Mesenchymal stem cell (in vitro differentiated cells and primary cell): ENCODE measurements at places on chromosomes 2 and 18.

DNA sequence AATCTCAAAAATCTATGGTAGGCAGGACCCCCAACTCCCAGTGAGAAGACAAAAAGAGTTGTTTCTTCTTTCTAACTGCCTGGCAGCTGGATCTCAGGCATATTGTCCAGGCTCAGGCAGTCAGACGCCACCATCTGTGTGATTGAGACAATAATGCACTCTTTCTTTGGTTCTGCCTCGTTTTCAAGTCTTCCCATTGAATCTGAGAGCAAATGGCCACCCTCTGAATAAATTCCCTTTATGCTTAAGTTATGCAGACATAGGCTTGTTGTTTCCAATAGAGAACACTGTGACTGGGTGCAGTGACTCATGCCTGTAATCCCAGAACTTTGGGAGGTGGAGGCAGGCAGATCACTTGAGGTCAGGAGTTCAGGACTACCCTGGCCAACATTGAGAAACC, 15.3 kb upstream of the CD207 start:
- DNase-seq: no peak

DNA sequence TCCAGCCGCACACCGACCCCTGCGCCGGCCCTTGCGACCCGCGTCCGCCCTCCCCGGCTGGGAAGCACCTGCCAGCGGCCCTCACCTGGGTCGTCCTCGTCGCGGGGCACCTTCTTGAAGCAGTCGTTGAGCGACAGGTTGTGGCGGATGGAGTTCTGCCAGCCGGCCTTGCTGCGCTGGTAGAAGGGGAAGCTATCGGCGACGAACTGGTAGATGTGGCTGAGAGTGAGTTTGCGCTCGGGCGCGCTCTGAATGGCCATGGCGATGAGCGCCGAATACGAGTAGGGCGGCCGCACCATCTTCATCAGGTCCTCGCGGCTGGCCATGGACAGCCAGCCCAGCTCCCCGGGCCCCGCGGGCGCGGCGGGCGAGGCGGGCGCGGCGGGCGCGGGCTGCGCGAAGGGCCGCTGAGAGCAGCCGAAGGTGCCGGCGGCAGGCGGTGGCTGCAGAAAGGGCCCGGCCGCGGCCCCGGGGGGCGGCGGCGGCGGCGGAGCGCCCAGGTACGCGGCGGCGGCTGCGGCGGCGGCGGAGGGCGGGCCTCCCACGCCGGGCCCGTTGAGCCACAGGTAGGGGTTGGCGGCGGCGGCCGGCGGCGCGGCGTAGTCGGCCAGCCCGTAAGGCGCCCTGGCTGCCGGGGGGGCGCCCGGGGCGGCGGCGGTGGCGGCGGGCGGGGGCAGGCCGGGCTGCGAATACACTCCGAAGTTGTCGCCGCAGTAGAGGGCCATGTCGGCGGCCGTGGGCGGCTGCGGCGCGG, 505 bp downstream of the FOXI3 start:
- DNase-seq: no peak

DNA sequence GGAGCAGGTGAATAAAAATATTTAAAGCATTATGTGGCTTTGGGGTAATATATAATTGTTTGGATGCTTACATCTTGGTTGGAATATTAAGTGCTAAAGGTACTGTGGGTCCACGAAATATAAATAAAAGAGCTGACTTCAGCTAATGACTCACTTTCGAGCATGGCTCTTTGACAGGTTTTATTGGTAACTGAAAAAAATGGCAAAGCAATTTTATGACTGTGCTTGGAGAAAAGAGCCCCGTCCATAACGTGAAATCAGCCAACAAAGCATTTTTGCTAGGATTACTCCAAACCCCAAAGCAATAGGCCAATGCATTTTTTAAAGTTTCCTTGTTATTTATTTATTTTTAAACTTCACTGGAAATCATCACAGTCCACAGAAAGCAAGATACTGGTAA, 397.2 kb upstream of the CDH19 start:
- peak; percentile 36 for DNase-seq

GRCh38 chr2:199462956-199463692, 5.4 kb upstream of the SATB2 start:
- DNase-seq: peak; percentile 56

DNA sequence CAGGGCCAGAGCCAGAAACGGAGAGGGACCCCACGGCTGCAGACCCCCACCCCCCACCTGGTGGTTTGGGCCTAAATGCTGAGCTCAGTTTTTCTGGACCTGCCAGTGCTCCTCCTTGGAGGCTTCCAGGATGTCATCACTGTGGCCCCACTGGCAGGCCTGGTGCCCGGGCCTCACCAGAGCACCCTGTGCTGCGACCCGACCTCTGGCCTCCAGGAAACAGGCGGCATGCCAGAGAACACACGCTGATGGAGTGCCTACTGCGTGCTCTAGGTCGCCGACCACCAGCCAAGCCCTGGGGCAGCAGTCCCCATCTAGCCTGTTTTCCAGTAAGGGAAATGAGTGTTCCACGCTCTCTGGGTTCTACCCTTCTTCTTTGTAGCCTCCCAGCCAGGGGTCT, 33.8 kb downstream of the HS6ST1 start:
- DNase-seq: no peak

- no peak for DNase-seq
Measured at GRCh38 chr2:179253226-179253625, 11.4 kb downstream of the SESTD1 start.

DNA sequence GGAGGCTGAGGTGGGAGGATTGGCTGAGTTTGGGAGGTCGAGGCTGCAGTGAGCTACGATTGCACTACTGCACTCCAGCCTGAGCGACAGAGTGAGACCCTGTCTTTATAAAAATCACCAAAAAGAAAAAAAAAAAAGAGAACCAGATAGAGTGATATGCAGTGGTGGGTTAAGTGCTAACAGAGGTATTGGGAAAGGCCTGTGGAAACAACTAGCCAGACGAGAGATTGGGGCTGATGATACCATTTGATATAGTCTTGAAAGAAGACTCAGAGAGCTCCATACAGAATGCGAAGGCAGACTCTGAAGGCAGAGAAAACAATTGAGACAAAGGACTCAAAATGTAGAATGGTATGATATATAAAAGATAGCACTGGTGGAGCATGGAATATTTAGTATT, 134.1 kb downstream of the CDC42EP3 start:
- no peak for DNase-seq

DNA sequence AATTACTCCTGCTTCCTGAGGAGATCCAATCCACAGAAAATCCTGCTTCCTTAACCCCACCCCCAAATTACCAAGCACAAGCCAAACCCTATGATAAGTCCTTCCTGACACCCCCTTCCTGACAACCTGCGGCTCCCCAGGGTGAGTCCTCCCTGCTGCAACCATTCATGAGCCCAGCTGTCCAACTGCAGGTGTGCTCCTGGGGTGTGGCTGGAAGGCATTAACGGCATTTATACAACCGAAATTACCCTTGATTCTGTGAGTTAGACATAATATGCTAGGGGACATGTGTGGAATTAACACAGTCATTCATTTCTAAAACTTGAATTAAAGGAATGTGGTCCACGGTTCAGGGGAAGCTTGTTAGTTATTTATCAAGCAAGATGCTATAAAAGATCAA, 119.0 kb upstream of the ALKAL2 start:
- no peak for DNase-seq

GRCh38 chr18:8667846-8668245, 37.5 kb upstream of the MTCL1 start:
- DNase-seq: peak; percentile 44

- no peak for DNase-seq
Measured at GRCh38 chr2:135984199-135985017, 1.0 kb downstream of the DARS1 start.

DNA sequence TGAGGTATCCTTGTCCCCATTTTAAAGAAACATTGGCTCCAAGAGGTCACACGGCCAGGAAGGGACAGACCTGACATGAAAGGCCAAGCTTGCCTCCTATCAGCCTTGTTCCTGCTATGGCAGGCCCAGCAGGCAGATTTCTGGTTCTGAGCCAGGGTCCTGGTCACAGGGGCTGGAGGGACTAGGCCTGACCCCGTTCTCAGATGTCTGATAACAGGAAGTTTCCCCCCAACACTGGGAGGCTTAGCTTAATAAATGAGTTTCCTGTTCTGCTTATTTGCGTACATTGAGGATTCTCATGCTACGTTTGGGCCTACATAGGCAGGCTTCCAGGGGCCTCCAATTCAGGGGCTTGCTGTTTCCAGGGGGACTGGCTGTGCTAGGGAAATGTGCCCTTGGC, 107.8 kb upstream of the LTBP1 start:
- DNase-seq: no peak

- DNase-seq: no peak
Measured at GRCh38 chr2:73252238-73253027, 18.3 kb downstream of the CCT7 start.

DNA sequence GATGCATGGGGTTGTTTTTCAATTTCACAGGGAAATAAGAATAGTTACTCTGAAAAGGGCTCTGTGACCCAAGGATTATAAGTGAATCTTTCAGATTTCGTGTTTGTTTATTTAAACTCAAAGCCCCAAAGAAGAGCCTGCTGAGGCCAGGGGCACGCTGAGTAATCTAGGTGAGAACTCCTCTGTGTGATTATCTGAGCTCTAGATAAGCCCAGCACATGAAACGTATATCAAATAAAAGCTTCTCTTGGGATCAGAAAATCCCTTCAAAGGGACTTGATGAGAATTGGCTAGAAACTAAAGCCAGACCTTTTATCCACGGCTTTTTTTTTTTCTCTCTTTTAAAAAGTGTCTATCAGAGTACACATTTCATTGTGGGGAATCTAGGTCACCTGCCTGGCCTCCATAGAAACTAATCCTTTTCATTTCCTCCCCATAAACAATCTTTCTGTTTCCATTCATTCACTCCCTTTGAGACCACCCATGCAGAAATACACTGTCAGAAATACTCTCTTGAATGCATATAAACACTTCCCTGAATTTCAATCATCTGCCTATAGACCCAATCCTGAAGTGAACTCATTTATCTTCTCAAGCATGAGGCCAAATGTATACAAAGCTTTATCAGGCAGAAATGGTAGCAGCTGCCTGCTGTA, 137.4 kb downstream of the RIT2 start:
- no peak for DNase-seq

DNA sequence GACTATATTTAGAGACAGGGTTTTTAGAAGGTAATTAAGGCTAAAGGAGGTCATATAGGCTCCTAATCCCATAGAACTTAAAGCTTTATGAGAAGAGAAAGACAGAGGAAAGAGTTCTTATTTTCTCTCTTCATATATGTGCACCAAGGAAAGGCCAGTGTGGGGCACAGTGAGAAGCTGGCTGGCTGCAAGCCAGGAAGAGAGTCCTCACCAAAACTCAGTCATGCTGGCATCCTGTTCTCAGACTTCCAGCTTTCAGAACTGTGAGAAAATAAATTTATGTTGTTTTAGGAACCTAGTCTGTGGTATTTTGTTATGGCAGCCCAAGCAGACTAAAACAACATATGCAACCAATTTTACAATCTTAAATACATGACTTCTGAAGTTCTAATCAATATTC, 31.5 kb upstream of the ATIC start:
- no peak for DNase-seq

GRCh38 chr2:219520079-219520478, 5.8 kb downstream of the ASIC4 start:
- DNase-seq: no peak

GRCh38 chr2:111236025-111236424, 115.3 kb downstream of the BCL2L11 start:
- no peak for DNase-seq

DNA sequence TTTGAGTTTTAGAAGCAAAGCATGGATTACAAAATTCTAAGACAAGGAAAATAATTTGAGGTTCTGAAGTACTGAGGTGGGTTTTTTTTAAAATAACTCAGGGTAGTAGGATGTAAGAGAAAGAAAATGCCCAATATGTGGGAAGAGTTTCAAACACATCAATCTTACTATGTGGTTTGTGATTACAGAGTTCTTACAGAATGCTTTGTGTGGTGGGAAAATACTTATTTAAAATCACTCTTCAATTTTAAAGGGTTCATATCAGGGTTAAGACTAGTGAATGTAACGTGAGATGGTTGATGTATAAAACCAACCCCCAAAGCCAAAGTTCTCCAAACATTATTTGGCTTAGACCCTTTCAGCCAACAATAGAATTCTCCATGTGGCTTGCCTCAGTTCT, 173.5 kb downstream of the UBE2E3 start:
- DNase-seq: no peak

GRCh38 chr2:26590508-26590907, 50.7 kb downstream of the CIB4 start:
- DNase-seq: no peak

DNA sequence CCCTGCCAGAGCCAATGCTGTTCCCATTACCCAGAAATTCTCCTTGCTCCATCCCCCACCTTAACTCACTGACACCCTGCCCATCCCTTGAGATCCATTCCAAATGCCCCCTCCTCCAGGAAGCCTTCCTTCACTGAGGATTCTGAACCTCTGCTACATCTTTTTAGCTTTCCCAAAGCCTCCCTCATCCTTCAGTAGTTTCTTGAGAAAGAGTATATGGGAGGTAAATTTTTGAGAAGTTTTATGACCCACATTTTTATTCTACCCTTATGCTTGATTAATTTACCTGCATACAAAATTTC, 93.1 kb downstream of the INHBB start:
- DNase-seq: no peak

DNA sequence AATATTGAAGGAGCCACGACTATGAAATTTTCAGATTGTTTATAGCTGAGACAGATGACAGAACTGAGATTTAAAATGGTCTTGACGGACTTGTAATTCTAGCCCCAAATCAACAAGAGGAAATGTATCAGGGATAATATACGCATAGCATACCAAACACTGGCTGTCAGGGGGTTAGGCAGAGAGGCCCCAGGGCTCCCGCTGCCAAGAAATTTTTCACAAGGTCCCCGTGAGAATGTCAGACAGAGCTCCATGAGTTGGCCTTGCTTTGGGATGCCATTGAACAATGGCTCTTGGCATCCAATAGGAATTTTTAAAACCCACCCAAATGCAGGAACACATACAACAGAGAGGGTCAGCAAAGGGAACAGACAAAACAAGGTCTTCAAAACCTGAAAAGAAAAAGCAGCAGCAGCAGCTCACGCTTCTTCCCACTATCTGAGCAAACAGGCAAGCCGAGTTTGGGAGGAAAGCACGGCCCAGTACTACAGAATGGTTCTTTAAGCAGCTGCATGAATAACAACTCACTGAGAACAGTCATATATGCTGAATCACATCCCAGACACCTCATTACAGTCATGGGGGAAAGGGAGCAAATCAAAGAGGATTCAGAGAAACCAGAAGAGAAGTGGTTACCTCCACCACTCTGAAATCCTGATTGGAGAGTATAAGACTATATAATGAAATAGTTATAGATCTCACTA, 445.6 kb downstream of the RND3 start:
- no peak for DNase-seq
